ENCODE measurements at places on chromosomes 13 and 19. TPM values are rescaled to one million over a fixed set of nuclear protein-coding genes. Genes with fewer than 3 reads are reported as not detected.

The CYP4F22 gene
- polyA plus RNA-seq, result not detected

The ONECUT3 gene
- polyA plus RNA-seq, result 0.07 TPM

The TJP3 gene
- polyA plus RNA-seq, result 14.7 TPM

The P2RY11 gene
- polyA plus RNA-seq, result 9.3 TPM

The PCDH17 gene
- 25.7 TPM for polyA plus RNA-seq

The LGI4 gene
- polyA plus RNA-seq, result 2.8 TPM

The KIRREL2 gene
- polyA plus RNA-seq, result 0.76 TPM

The ZNF414 gene
- polyA plus RNA-seq, result 17.0 TPM

The RFPL4AL1 gene
- polyA plus RNA-seq, result 0.19 TPM

The CYP4F3 gene
- polyA plus RNA-seq, result 0.15 TPM

The HIPK4 gene
- polyA plus RNA-seq, result 0.26 TPM

The SPATA13 gene
- polyA plus RNA-seq, result 15.8 TPM

The HRC gene
- 12.2 TPM for polyA plus RNA-seq

The ERICH4 gene
- polyA plus RNA-seq, result 0.76 TPM

The IL4I1 gene
- 1.8 TPM for polyA plus RNA-seq

The CGB1 gene
- not detected for polyA plus RNA-seq

The ZMYM5 gene
- 30.6 TPM for polyA plus RNA-seq

The ZNF154 gene
- 42.0 TPM for polyA plus RNA-seq

The C19orf81 gene
- not detected for polyA plus RNA-seq

The DPF1 gene
- polyA plus RNA-seq, result 3.6 TPM

The SIGLEC5 gene
- 0.56 TPM for polyA plus RNA-seq

The ZNF99 gene
- polyA plus RNA-seq, result 0.72 TPM

The DACT3 gene
- 49.9 TPM for polyA plus RNA-seq

The APOE gene
- polyA plus RNA-seq, result 22.6 TPM

Data from left lung (tissue), 14 donors.